ENCODE measurements at places on chromosomes 2 and 18.

DNA sequence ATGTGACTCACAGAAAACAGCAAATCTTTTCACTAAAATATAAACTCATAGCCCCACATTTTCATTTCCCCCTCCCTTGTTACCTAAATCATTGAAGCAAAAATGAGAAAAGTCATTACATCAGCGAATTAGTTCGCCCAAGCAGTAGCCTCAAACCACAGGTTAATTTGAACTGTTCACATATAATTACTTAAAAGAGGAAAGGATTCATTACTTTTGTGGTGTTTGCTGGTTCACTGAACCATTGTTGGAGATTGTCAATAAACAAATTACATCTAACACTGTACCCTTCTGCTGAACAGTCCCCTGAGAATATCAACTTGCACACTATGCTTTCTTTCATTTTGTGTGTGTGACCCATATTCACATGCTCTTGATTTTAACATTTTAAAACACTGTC is 238.7 kb downstream of the ERBB4 start:
- DNase-seq: no peak

- DNase-seq: peak; percentile 62
Measured at GRCh38 chr2:55175254-55176093, 56.6 kb downstream of the CLHC1 start.

DNA sequence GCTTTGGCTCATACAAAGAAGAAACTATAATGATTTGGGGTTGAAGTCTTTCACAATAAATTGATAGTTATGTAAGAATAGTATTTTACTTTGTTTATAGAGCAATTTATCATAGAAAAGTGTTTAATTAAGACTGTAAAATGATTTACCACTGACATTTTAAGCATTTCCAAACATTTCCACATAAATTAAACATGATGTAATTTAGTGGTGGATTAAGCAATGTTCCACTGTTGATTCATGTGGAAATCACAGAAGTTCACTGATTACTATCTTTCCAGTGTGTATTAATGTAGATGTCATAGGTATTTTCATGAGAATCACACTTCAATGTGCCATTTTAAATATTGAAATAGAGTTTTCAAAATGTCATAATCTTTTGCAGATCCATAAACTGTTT is 40.1 kb upstream of the GRB14 start:
- DNase-seq: peak; percentile 12

DNA sequence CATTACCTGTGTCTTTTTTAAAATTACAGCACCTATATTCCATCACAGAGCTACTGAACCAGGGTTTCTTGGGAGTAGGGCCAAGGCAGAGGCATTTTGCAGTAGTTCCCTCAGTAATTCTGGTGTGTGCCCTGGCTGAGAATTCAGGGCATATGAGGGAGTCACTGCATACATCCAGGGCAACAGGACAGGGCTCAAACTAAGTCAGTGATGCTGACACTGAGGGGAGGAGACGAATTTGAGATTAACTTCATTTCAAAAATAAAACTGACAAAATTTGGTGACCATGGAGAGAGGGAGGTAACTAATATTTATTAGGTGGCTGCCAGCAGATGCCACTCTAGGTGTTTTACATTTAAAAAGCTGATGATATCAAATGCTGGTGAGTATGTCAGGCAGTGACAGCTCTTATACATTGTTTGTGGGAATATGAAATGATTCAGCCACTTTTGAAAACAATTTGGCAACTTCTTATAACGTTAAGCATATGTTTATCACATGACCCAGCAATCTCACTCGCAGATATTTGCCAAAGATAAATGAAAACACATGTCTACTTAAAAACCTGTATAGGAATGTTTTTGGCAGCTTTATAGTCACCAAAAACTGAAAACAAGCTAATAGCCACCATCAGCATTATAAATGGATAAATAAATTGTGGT is 20.3 kb downstream of the STRADB start:
- DNase-seq: peak; percentile 47

GRCh38 chr2:23480957-23481797 is 96.2 kb downstream of the KLHL29 start:
- DNase-seq: peak; percentile 44

DNA sequence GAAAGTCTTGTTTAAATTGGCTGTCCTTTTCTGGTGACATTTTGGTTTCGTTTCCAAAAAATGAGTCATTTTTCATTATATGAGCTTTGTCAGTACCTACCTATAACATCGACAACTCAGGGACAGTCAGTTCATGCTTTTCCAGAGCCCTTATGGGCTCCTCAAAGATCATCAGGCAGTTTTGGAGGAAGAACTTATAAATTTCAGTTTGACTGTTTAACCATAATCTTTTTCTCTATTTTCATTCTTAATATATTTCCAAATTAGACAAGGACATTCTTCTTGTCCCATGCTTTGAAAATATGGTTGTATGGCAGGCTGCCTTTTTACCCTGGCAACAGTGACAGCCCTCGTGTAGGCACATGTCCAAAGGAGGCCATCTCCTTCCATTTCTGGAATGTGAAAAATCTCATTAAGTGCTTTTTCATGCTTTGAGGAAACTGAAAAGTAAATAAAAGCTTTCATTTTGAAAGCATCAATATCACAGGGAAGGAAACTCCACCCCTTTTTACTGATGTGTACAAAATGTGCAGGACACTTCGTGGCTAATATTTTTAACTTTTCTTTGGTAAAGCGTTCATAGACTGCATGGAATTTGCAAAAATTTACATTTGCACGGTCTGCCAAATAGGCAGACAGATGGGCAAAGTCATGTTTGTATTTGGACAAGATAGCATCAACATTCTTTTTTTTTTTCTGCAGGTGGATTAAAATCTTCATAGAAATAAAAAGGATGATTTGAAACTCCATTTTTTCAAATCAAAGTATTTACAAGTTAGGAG is 7.2 kb upstream of the PROC start:
- peak; percentile 78 for DNase-seq

GRCh38 chr2:42792583-42793333 is at the start of gene HAAO:
TSS of gene HAAO (minus strand) at chr2:42792583. CDS start at chr2:42792536, 47 bp downstream.
- no peak for DNase-seq

GRCh38 chr18:62357079-62357719 is 32.1 kb downstream of the TNFRSF11A start:
- no peak for DNase-seq

DNA sequence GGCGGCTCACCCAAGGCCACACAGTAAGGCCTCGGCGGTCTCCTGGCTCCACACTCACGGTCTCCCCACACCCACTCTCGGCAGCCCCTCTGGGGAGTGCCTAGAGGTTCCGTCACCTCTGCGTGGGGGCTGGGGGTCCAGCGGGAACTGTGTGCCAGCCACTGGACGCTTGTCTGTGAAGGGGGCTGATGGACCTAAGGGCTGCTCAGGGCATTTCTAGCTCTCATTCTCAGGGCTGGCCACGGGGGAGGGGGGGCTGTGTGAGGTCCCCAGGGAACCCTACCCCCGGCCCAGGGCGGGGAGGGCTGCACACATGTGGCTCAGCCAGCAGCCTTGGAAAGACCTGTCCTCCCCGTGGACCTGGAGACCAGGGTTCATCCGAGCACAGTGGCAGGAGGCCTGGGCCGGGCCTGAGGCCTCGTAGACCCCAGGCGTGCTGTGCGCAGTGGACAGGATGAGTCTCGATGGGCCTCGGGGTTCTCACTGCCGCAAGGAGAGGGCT is 27.1 kb upstream of the ODC1 start:
- DNase-seq: no peak

GRCh38 chr18:6504605-6505497 is 90.1 kb upstream of the L3MBTL4 start:
- no peak for DNase-seq

DNA sequence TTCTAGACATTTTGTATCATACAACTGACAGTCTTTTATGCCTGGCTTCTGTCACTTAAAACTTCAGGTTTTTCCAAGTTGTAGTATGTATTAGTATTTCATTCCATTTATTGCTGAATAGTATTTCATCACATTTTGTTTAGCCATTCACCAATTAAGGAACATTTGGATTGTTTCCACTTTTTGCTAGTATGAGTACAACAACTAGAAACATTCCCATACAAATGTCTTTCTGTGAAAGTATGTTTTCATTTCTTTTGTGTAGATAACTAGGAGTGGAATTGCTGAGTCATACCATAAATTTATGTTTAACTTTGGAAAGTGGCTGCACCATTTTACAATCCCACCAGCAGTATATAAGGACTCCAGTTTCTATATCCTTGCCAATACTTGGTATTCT is 135.9 kb downstream of the ATAD2B start:
- peak; percentile 36 for DNase-seq

DNA sequence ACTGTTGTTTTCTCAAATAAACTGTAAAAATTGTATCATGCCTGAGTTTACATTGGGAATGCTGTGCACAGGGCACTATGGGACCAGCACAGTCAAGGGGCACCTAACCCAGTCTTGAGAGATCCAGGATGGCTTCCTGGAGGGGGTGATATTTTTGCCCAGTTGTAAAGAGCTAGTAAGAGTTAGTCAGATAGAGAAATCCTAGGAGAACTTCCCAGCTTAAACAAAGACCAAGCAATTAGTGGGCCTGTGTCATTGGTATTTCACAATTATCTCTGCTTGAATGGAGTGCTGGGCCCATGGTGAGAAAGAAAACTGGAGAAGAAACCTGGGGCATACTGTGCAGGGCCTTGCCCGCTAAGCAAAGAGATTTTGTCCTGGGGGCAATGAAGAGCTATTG is 12.2 kb downstream of the XDH start:
- DNase-seq: no peak

DNA sequence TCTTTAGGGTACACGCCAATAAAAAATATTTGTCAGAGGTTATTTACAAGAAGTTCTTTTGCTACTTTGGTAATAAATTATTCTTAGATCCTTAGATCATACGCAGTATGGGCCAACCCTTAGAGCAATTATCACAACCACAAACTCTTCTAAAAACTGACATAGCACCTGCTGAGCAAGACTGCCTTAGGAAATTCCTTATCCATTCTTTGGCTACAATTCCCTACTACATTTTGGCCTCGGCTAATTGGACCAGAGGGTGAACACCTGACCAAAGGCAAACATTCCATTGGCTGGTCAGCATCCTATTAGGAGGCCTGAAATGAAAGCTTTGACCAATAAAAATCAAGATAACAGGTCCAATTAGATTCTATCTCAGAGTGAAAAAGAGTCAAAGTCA is 147.6 kb upstream of the CCDC68 start:
- no peak for DNase-seq
